CD14-positive monocyte (primary cell): ENCODE measurements at places on chromosomes 2 and 18. TPM values are rescaled to one million over a fixed set of nuclear protein-coding genes. Genes with fewer than 3 reads are reported as not detected.

CCDC150 gene
- 0.08 and 0.09 TPM in 2 replicates for polyA plus RNA-seq

RFTN2 gene
- not detected in 2 replicates for polyA plus RNA-seq

TCF7L1 gene
- not detected for polyA plus RNA-seq

KCNK3 gene
- polyA plus RNA-seq: not detected

TSHZ1 gene
- polyA plus RNA-seq: 3.3 and 3.4 TPM in 2 replicates

IL36A gene
- not detected in 2 replicates for polyA plus RNA-seq

GDF7 gene
- polyA plus RNA-seq: not detected in 2 replicates

ABCB11 gene
- polyA plus RNA-seq: not detected

GYPC gene
- polyA plus RNA-seq: 21.7 TPM

NOTO gene
- not detected in 2 replicates for polyA plus RNA-seq

- H3K27ac ChIP-seq: peak overlapping the region; percentile 83
- H3K4me1 ChIP-seq: peaks cover 43% of the 10 kb centered on the region
- no peaks in the 10 kb centered on the region for H3K36me3 ChIP-seq
- no peaks in the 10 kb centered on the region for H3K27me3 ChIP-seq
Observed at GRCh38 chr2:100242891-100243619, 79.2 kb downstream of the LONRF2 start.

GRCh38 chr2:227534714-227535113 is 62.8 kb downstream of the AGFG1 start:
- no peaks in the 10 kb centered on the region for H3K27me3 ChIP-seq
- H3K36me3 ChIP-seq: peaks cover 94% of the 10 kb centered on the region
- H3K4me1 ChIP-seq: no peaks in the 10 kb centered on the region
- no peak overlapping the region for H3K4me3 ChIP-seq
- no peak for DNase-seq

GRCh38 chr2:187869195-187869594 is 315.0 kb upstream of the TFPI start:
- no peak overlapping the region for H3K27ac ChIP-seq
- no peaks in the 10 kb centered on the region for H3K36me3 ChIP-seq
- H3K4me1 ChIP-seq: no peaks in the 10 kb centered on the region
- H3K27me3 ChIP-seq: no peaks in the 10 kb centered on the region
- H3K4me3 ChIP-seq: no peak overlapping the region

- no peak overlapping the region for H3K27ac ChIP-seq
- no peak overlapping the region for H3K4me3 ChIP-seq
- peaks cover 56% of the 10 kb centered on the region for H3K36me3 ChIP-seq
- no peaks in the 10 kb centered on the region for H3K4me1 ChIP-seq
Observed at GRCh38 chr2:218540015-218540414, 28.1 kb downstream of the USP37 start.

DNA sequence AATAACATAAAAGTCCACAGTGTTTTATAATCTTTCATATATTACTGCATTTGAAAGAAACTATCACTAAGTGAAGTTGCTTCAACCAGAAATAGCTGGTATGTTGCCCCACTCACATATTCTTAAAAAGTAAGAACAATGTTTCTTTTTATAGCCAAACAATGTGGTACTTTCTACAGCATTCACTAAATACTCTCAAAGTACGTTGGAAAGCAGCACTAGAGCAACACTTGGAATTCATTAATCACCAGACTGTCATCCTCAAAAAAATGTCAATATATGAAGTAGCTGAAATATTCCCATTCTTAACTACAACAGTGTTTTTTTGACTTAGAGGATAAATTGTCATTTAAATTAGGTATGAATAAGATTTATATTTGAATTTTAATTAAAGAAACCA is 32.8 kb downstream of the COBLL1 start:
- no peaks in the 10 kb centered on the region for H3K36me3 ChIP-seq
- no peak for DNase-seq
- H3K4me1 ChIP-seq: no peaks in the 10 kb centered on the region
- H3K27ac ChIP-seq: no peak overlapping the region

DNA sequence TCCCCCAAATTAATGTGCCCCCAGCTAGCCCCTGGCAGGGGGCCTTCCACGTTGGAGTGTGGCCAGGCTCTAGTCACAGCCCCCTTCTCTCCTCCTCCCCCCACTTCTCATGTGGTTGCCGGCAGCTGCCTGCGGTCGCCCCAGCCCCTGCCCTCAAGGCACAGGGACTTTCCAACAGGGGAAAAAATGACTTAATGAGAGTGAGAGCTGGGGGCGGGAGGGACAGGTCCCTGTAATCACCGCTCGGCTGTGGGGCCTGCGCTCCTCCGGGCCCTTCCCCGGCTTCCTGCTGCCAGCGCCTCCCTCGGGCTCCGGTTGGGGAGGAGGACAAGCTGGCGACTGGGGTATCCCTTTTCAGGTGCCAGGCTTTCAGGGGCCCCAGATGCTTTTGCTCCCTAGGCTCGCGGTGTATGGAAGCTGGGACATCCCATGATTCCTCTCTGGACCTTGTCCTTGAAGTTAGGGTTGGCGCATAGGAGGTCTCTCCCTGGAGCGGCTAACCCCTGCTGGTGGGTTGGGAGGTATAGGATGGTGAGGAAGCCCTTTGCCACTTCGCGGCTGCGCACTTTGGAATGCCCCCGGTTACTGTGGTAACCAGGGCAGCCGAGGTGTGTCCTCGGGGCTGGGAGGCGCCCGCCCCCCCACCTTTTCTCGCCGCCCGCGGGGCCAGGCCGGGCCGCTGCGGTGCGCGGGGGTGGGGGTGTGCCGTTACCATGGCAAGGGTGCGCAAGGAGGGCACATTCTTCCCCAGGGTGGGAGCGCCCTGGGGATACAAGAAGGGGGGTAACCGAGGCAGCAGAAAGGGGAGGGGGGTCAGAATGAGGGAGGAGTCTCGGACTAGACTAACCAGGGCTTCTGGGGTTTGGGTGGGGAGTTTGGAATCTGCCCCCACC is 16.1 kb downstream of the WNT10A start:
- peaks cover 34% of the 10 kb centered on the region for H3K4me1 ChIP-seq
- H3K27ac ChIP-seq: no peak overlapping the region
- peak; percentile 23 for DNase-seq
- H3K4me3 ChIP-seq: no peak overlapping the region
- peaks cover 94% of the 10 kb centered on the region for H3K27me3 ChIP-seq

- DNase-seq: no peak
- H3K27me3 ChIP-seq: no peaks in the 10 kb centered on the region
- H3K4me1 ChIP-seq: no peaks in the 10 kb centered on the region
- no peak overlapping the region for H3K4me3 ChIP-seq
Observed at GRCh38 chr2:22450831-22451230, 934.1 kb upstream of the KLHL29 start.

GRCh38 chr2:66536997-66537396 is 102.1 kb downstream of the MEIS1 start:
- H3K36me3 ChIP-seq: no peaks in the 10 kb centered on the region
- no peaks in the 10 kb centered on the region for H3K27me3 ChIP-seq

GRCh38 chr2:155368934-155369333 is 670.4 kb downstream of the KCNJ3 start:
- no peak overlapping the region for H3K27ac ChIP-seq
- no peak overlapping the region for H3K4me3 ChIP-seq
- H3K4me1 ChIP-seq: no peaks in the 10 kb centered on the region
- H3K27me3 ChIP-seq: no peaks in the 10 kb centered on the region
- no peaks in the 10 kb centered on the region for H3K36me3 ChIP-seq

DNA sequence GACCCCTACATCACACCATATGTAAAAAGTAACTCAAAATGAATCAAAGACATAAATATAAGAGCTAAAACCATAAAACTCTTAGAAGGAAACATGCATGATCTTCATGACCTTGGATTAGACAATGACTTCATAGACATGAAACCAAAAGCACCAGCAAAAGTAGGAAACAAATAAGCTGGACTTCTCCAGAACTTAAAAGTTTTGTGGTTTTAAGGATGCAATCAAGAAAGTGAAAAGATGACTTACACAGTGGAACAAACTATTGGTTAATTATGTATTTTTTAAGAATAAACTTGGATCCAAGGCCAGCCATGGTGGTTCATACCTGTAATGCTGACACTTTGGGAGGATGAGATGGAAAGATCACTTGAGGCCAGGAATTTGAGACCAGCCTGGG is 150.2 kb downstream of the GALNT1 start:
- H3K27me3 ChIP-seq: no peaks in the 10 kb centered on the region
- H3K36me3 ChIP-seq: no peaks in the 10 kb centered on the region
- no peak for DNase-seq
- H3K27ac ChIP-seq: no peak overlapping the region
- H3K4me1 ChIP-seq: no peaks in the 10 kb centered on the region
- no peak overlapping the region for H3K4me3 ChIP-seq

DNA sequence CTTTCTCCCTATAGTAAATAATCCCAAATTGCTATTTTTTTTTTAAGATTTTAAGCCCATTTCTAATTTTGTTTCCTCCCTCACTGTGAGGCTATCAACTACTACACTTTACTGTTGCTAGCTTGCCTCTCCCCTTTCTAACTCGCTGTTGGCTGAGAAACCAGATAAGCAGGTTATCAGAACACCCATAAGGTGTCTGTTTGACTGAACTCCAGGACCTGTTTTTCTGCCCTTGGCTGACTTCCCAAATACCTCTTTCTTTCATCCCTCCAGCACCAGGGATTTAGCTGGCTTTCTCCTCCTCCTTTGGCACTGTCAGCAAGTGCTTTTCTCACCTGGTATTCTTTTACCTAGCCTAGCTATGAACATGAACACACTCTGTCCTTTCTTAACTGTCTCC is 11.1 kb downstream of the TRAK2 start:
- H3K36me3 ChIP-seq: no peaks in the 10 kb centered on the region
- no peaks in the 10 kb centered on the region for H3K27me3 ChIP-seq
- H3K27ac ChIP-seq: no peak overlapping the region
- DNase-seq: no peak
- H3K4me3 ChIP-seq: no peak overlapping the region

DNA sequence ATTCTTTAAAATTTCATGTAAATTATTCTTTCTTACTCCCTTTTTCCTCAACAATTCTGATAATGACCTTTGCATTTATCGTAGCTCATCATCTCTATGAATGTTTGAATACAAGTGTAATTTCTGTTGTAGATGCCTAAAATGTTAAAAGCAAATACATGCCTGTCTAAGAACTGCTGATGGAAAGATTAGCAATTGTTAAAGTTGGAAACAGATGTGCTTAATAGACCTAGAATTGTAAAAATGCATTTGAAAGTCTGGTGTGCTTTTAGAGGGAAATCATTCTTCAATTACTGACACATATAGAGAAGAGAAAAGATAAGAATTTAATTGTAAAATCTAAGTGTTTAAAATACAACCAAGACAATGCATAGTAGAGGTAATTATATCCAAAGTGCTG is 50.4 kb downstream of the CCDC102B start:
- H3K4me3 ChIP-seq: no peak overlapping the region
- H3K4me1 ChIP-seq: no peaks in the 10 kb centered on the region
- no peaks in the 10 kb centered on the region for H3K27me3 ChIP-seq
- H3K36me3 ChIP-seq: no peaks in the 10 kb centered on the region
- no peak for DNase-seq
- no peak overlapping the region for H3K27ac ChIP-seq

- DNase-seq: no peak
- H3K4me1 ChIP-seq: no peaks in the 10 kb centered on the region
- no peak overlapping the region for H3K4me3 ChIP-seq
Observed at GRCh38 chr2:188416367-188416766, 124.7 kb downstream of the GULP1 start.

- no peak for DNase-seq
- no peaks in the 10 kb centered on the region for H3K27me3 ChIP-seq
- no peak overlapping the region for H3K4me3 ChIP-seq
- no peaks in the 10 kb centered on the region for H3K36me3 ChIP-seq
- no peak overlapping the region for H3K27ac ChIP-seq
Observed at GRCh38 chr18:59063300-59063906, 76.3 kb upstream of the SEC11C start.

DNA sequence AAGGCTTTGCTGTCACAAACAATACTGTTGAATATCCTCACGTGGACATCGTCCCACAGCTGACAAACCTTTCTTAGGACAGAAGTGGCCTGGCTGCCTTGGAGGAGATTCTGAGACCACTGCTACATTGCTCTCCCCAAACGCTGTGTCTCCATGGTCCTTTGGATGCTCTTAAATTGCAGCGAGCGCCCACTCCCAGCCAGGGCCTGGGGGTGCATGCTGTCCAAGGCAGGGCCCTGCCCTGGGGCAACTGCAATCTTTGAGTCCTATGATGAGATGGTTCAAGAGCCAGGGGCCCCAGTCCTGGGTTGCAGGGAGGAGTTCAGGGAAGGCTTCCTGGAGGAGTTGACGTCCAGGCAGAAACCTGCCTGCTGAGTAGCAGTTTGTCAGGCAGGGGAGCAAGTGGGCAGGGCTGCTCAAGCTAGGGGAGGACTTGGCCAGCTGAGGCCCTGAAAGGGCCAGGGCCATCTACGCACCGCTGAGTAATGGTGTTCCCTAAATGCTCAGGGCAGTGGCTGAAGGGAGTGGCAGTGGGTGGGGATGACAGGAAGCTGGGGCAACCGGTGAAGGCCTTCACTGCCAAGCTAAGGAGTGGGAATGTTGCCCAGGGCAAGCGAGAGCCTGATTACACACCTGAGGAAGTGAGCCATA is 10.8 kb upstream of the SDC1 start:
- H3K36me3 ChIP-seq: no peaks in the 10 kb centered on the region
- no peak for DNase-seq
- H3K27ac ChIP-seq: no peak overlapping the region
- H3K27me3 ChIP-seq: no peaks in the 10 kb centered on the region

- no peak overlapping the region for H3K4me3 ChIP-seq
- H3K27me3 ChIP-seq: no peaks in the 10 kb centered on the region
- no peak overlapping the region for H3K27ac ChIP-seq
- H3K4me1 ChIP-seq: no peaks in the 10 kb centered on the region
- no peaks in the 10 kb centered on the region for H3K36me3 ChIP-seq
- DNase-seq: no peak
Observed at GRCh38 chr2:49954059-49954458, 799.7 kb upstream of the FSHR start.

DNA sequence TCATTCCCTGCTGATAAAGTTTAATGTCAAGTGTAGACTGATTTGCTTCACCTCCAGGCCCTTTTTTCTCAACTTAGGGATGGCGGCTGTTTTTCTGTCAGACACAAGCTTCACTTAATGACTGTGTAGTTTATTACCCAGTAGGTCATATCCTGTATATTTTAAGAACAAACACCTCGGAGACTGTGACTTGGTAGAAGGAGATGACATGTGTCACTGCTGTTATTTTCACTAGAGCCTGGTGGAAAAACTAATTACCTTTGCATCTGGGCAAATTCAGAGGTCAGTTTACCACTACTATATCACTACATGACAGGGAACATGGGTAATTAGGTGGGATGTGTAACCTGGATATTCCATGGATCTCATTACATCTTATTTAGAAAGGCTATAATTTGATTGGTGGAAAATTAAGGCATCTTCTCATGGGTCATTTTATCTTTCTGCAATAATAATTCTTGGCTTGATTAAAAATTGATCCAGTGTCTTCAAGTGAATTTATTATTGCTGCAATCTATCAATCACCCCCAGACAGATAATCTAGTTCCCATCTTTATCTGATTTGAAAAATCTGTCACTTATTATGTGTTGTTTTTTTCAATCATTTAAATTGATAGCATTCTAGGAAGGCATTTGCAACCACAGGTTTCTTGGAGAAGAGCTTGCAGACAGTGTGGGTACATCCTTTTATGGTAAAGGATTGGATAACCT is 353.8 kb upstream of the SPRED2 start:
- H3K36me3 ChIP-seq: no peaks in the 10 kb centered on the region
- no peaks in the 10 kb centered on the region for H3K4me1 ChIP-seq
- no peak for DNase-seq
- no peak overlapping the region for H3K27ac ChIP-seq
- H3K27me3 ChIP-seq: no peaks in the 10 kb centered on the region
